ENCODE measurements at places on chromosomes 12 and 14.

- DNase-seq: no peak
Measured at GRCh38 chr14:101587441-101587911, 26.2 kb downstream of the DIO3 start.

GRCh38 chr12:58521796-58522195 lies 398.5 kb downstream of the LRIG3 start:
- DNase-seq: no peak

DNA sequence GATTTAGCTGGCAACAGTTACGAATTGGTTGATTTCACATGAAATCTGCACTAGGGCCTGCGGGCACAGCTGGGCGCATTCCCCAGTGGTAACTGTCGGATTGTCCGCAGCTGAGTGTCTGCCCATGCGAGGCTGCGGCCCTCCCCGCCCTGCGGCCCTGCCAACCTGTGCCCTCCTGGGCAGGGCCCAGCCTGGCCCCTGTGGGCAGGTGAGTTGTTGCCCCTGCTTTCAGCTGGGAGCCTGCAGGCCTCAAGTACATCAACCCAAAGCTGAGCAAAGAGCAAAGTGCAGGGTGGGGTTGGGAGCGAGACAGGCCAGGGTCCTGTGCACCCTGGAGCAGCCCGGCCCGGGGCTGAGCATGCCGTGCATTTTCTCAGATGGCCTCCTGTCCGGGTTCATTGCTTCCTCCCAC lies 89.1 kb downstream of the ADGRD1 start:
- no peak for DNase-seq

GRCh38 chr14:58129208-58129607 lies 22.8 kb downstream of the ARMH4 start:
- DNase-seq: no peak

DNA sequence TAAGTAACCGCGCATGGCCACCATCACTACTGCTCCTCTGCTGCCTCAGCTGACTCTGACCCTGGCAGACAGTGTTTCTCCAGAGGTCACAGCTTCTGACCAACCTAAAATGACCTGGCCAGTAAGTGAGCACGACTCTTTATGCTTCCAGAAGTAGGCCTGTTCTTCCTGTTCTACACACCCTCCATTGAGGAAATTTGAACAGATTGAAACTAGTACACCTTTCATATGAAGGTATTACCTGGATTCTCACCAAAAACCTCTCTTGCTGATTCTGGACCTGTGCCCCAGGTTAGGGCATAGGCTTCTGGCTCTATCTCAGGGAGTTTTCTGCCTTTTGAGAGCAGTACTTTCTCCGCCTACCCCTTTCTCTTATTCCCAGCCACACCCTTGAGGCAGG lies 178.4 kb upstream of the FRMD6 start:
- DNase-seq: no peak

DNA sequence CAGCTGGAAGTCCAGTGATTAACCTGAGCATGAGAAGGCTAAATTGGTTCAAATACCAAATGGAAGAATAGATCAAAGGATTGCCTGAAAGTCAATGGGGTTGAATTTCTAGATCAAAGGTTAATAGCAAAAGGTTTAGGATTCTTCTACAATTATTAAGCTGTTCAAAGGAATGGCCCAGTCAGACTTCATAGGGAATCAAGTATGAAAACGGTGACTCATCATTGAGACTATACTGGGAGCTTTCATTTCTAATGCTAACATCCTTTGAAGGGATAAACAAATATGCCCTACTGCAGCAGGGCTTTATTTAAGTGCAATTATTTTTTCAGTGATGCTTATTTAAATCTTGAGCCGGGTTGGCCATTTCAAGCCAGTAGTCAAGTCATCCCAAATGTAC lies 152.8 kb downstream of the RIMBP2 start:
- DNase-seq: no peak

DNA sequence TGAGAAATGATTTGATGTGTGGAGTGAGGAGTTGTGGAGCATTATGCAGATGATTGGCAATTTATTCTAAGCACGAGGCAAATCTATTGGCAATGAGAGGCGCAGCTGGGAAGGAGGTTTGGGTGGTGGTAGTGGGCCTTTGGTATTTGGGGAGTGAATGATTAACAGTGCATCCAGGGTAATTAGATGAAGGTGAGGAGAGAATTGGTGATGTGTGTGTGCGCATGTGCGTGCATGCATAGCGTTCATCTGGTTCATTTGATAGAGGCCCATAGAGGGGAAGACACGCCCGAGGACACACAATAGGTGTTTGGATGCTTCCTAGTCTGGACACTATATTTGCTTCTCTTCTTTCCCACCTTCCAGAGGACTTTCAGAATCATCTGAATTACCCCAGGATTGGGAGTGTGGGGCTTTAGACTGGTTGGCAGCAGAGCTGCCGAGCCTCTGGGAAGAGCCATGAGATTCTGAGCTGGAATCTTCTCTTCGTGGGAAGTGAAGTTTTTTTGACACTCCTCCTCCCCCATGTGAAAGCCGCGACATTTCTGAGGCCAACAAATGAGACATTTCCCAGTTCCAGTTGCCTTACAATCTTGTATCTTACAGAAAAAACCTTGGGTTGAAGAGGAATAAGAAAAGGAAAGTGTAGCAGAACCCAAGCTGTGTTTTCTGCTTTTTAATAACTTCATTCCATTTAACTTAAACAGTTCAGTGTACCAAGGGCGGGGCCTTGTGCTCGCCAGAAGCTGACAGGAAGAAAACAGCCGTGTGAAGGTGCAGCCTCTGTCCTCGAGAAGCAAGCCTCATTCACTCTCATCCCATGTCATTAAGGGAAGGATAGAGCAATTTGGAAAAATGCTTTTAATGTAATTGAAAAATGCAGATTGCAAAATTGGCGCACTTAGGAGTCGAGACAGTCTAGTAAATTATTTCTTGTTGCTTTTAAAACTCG lies 65.2 kb downstream of the SLC25A47 start:
- DNase-seq: no peak

- DNase-seq: no peak
Measured at GRCh38 chr14:99571303-99571986, 32.6 kb downstream of the CCDC85C start.

- DNase-seq: no peak
Measured at GRCh38 chr12:77760271-77761025, 70.2 kb upstream of the NAV3 start.

GRCh38 chr12:124841558-124841945 lies 22.1 kb downstream of the SCARB1 start:
- no peak for DNase-seq

- no peak for DNase-seq
Measured at GRCh38 chr12:72100854-72101253, 162.2 kb downstream of the TPH2 start.

DNA sequence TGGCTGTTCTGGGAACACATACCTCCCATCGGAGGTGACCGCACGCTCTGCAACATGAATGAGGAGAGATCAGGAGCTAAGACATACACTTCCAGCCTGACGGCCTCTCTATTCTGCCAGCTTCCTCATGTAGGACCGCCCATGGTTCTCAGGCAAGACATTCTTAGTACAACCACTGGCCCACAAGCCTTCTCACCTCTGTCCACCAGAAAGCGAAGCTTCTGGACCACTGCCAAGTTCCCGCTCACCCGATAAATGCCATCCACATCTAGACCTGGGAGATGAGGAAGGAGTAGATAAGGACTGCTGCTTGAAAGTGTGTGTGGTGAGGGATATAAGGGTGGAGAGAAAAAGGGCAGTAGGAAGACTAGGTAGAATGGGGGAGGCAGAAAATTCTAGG lies 5.2 kb downstream of the ARHGAP9 start:
- no peak for DNase-seq

GRCh38 chr12:113912760-113913329 lies 53.3 kb downstream of the RBM19 start:
- no peak for DNase-seq

GRCh38 chr12:47121146-47121545 lies 41.4 kb upstream of the AMIGO2 start:
- no peak for DNase-seq

DNA sequence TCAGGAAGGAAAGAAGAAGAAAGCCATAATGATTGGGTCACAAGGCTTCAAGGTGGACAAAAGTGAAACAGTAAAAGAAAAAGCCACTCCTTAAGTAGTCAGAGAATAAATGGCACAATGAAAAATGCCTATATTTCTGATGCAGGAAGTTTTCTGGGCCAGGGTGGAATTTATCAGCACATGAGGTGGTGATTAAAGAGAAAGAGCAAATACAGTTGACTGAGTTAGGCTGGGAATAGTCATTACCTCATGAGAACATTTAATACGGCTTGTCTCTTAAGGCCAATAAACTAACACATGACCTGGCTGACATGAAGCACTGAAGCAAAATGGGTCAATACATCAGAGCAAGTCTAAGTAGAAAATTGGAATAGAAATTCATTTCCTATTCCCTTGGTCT lies 499.7 kb downstream of the TMTC2 start:
- DNase-seq: no peak

- no peak for DNase-seq
Measured at GRCh38 chr14:59427653-59428580, 37.3 kb downstream of the GPR135 start.

GRCh38 chr14:39145266-39145966 lies 24.7 kb downstream of the TRAPPC6B start:
- no peak for DNase-seq

- no peak for DNase-seq
Measured at GRCh38 chr12:29072631-29073030, 76.4 kb upstream of the FAR2 start.

GRCh38 chr12:65944637-65945036 lies 120.4 kb downstream of the HMGA2 start:
- no peak for DNase-seq

GRCh38 chr14:51539571-51540037 lies 112.1 kb upstream of the FRMD6 start:
- DNase-seq: no peak

GRCh38 chr12:13307143-13307816 lies 110.8 kb downstream of the EMP1 start:
- DNase-seq: no peak

DNA sequence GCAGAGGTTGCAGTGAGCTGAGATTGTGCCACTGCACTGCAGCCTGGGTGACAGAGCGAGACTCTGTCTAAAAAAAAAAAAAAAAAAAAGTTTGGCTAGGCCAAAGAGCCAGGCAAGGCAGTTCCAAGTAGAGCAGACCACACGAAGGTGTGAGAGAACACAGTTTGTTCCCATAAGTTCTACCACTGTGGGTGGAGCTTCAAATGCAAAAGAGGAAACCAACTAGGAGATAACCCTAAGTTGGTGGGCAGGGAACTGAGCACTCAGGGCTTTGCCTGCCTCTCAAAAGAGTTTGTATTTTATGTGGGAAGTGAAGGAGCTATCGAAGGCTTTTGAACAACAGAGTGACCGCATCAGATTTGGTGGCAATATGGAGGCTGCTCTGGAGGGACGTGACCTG lies 15.1 kb downstream of the SOCS2 start:
- DNase-seq: no peak

DNA sequence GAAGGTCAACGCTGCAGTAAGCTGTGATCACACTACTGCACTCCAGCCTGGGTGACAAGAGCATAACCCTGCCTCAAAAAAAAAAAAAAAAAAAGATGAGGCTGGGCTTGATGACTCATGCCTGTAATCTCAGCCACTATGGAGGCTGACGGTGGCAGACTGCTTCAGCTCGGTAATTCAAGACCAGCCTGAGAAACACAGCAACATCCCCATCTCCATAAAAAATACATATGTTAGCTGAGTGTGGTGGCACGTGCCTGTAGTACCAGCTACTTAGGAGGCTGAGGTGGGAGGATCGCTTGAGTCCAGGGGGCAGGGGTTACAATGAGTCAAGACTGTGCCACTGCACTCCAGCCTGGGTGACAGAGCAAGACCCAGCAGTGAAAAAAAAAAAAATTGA lies 50.4 kb downstream of the GXYLT1 start:
- no peak for DNase-seq

GRCh38 chr14:98840091-98840490 lies 431.9 kb downstream of the BCL11B start:
- DNase-seq: no peak

- DNase-seq: no peak
Measured at GRCh38 chr12:28316049-28316448, 125.8 kb downstream of the CCDC91 start.

DNA sequence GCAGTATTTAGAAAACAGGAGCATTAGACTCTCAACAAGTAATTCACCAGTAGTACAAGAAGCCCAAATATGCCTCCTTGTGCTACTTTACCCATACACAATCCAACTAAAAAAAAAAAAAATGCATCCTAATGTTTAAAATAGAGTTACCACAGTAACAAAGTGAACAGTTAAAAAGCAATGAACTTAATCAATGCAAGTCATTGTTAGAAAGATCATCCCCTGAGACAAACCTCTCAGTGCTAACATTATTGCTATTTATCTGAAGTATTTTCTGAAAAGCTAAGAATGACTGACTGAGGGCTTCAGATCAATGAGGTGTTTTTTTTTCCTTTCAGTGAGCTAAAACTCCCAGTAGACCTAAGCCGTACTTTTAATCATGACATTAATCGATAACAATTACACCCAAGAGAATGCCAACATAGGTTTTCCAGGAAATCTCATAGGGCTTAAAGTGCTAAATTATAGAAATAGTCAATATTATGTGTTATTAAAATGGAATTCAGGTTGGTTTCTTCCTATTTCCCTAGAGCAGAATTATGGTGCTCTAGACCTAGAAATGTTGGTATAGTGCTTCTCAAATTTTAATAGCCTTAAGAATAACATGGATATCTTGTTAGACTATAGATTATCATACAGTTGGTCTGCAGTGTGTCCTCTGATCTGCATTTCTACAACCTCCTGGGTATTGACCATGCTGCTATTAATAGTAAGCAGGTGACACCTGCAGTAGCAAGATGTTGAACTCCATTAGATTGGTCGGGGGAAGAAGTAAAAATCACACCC lies 123.0 kb downstream of the PRKD1 start:
- no peak for DNase-seq

- DNase-seq: no peak
Measured at GRCh38 chr12:8823565-8824300, 1.3 kb downstream of the A2ML1 start.

DNA sequence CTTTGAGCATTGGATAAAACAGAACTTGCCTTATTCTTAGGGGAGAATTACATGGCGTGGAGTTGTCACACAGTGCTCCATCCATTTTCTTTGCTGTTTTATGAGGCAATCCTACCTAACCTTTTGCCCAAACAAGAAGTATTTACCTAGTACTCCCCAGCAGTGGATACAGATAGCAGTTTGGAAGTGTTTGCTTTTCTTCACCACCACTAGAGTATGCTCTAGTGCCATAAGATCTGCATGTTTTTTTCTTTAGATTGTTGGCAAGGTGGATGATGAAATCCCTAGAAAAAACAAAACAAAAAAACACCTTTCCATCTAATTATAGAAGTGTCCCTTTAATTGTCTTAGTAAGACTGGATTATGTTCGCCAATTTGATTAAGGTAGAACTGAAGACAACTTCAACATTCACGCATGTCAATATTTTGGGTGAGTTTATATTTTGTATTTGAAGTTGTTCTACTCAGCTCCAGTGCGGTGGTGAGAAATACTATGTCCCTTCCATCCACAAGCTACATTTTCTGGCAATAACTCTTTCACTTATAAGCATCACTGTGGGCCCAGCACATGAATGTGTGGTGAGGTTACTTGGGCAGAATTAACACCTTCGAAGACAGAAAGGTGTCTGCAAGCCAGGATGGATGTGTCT lies 23.6 kb upstream of the TMEM260 start:
- DNase-seq: peak; percentile 20

GRCh38 chr14:105400016-105400415 lies 1.7 kb downstream of the TEX22 start:
- DNase-seq: no peak

GRCh38 chr14:100540141-100540925 lies 46.9 kb downstream of the BEGAIN start:
- DNase-seq: no peak

- no peak for DNase-seq
Measured at GRCh38 chr12:70534466-70534865, 102.8 kb downstream of the PTPRB start.
